Activated CD4-positive, alpha-beta T cell treated with anti-CD3 and anti-CD28 coated beads, Interleukin-10, Interleukin-2, amounts not matched to agents 100 ng/mL and 50 ng/mL, durations not matched to agents 16 hours and 8 hours (primary cell): ENCODE measurements at places on chromosomes 1 and 21.

DNA sequence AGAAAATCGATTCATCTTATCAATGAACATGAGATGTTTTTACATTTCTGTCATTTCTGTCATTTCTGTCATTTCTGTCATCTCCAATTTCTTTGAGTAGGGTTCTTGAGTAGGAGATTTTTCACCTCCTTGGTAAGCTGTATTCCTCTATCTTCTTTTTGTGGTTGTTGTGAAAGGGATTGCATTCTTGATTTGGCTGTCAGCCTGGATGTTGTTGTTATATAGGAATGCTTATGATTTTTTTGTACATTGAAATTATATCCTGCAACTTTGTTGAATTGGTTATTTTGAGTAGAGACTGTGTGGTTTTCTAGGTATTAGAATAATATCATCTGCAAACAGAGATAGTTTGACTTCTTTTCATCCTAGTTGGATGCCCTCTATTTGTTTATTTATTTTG, 1233.7 kb downstream of the PLA2G4A start:
- no peak for DNase-seq

DNA sequence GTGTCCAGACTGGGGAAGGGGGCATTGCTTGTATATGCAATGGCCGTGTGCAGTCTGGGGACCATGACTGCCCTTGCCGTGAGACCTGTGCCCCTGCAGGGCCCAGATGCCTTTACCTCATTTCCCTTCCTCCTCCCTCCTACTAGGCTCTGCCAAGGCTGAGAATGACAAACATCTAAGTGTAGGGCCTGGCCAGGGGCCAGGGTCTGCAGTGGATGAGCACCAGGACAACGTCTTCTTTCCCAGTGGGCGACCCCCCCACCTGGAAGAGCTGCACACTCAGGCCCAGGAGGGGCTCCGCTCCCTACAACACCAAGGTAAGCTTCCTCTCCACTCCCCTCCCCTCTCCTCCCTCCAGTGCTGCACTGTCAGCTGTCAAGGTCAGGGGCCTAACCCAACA, 49.5 kb downstream of the YARS1 start:
- no peak for DNase-seq

DNA sequence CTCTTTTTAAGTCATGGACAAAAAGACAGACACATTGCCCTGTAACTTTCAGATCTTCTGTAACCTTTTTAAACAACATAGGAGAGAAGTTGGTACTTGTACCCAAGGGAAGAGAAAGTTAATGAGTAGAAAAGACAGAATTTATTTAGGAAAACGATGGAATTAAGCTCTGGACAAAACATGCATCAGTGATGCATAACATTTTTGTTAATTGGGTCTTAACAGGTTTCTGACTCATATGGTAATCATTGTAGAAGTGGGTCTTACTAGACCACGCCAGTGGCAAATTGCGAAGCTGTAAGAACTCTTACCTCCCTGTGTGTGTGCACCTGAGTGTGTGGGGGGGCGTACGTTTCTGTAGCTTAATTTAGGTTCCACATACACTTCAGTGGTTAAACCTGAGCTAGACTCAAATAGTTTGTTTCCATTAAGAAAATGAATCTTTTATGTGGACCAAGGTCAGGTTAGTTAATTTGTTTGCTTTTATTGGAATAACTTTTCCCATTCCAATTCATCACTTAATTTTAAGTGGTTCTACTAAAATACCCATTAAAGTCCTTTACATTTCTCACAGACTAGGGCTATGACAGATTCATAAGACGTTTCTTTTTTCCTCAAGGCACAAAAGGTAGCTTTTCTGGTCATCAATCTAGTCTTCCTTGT, 48.1 kb downstream of the NFIA start:
- no peak for DNase-seq

- DNase-seq = no peak
Measured at GRCh38 chr1:242447689-242448088, 76.8 kb downstream of the PLD5 start.

DNA sequence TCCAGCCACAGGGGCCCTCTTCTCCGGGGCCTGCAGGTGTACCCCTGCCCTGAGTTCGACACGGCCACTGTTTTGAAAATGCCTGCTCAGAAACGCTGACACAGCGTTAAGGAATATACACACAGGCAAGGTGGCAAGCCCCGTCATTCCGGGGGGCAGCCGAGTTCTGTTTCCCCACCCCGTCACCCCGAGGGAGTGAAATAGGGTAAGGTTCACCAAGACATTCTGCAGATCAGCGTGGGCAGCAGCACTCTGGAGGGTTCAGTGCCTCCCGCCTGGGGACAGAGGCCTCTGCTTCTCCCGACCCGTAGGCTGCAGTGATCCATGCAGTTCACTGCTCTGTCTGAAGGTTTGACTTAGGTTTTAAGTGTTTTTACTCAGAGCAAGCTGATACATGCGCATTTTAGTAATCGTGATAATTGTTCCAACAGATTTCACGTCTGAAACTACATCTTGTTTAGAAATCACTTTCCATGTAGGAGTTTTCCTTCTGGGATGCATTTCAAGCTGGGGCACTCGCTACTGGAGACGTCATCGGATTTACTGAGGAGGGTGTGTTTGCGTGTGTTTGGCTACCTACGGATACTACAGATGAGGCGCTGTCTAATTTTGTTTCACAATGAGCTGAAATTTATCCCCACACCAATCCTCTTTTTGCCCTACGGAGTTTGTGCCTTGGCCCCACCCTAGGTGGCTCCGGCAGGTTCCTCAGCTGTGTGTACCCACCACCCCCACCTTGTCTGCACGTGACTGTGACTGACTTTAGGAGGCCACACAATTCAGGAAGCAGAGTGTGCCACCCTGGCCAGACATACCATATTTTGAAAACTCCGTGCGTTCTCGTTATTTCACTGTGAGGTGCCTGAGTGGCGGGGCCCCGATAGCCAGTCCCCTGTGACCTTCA, 63.5 kb downstream of the AGPAT3 start:
- no peak for DNase-seq

- DNase-seq = peak; percentile 75
Measured at GRCh38 chr1:35568975-35569395, 4.1 kb upstream of the TFAP2E start.

GRCh38 chr1:63038586-63038985, 254.7 kb downstream of the ATG4C start:
- no peak for DNase-seq

- DNase-seq = no peak
Measured at GRCh38 chr1:215215846-215216245, 133.3 kb downstream of the KCNK2 start.

- no peak for DNase-seq
Measured at GRCh38 chr1:183764981-183765380, 39.9 kb upstream of the RGL1 start.

- DNase-seq = no peak
Measured at GRCh38 chr1:43902058-43902831, 31.4 kb upstream of the ARTN start.

GRCh38 chr1:198424441-198424840, 116.0 kb downstream of the ATP6V1G3 start:
- DNase-seq = no peak
